ENCODE measurements at places on chromosomes 6 and 20.

DNA sequence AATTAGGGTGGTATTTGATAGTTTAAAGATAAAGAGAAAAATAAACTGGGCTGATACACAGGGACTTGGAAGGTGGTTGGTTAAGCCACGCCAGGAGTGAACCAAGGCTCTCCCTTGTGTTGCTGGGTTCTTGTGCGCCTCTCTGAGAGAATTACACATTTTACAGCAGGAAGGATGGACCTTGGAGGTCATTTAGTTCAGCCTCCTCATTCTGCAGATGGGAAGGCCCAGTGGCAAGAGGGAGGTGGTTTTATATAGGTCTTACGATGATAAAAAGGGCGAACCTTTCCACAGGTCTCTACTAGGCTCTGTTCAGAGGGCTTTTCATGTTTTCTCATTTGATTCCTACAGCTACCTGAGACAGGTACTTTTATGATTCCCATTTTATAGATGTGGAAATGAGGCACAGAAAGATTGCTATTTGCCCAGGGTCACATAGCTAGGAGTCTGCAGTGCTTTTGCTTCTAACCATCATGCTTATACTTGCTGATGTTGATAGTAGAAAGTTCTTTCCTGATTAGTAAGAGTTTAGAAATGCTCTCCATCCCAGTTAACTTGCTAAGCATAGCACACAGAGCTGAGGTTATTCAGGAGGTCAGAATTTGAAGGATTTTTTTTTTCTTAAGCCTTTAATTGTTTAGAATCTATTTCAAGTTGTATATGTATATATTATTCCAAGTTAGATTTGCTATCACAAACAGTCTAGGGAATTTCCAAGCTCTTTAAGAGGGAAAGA is 12.8 kb downstream of the HIVEP1 start:
- no peak for DNase-seq

DNA sequence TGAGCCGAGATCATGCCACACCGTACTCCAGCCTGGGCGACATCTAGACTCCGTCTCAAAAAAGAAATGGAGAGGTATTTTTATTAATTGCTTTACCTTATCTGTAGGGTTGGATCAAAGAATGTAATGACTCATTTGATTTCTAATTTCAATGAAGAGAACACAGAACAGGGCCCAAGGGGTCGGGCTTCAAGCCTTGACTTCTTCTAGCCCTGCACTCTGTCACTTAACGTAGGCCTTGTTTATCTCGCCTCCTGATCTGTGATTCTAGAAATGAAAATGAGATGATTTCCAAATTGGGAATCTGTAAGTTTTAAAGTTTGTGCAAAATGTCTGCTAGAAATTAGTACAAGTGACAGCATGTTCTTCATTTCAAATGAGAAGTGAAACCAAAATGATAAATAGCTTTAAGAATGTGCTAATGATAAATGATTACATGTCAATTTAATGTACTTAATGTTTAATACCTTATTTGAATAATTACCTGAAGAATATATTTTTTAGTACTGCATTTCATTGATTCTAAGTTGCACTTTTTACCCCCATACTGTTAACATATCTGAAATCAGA is 180.5 kb downstream of the SLC16A10 start:
- DNase-seq, result no peak

GRCh38 chr6:162706232-162706631 is 21.3 kb downstream of the PRKN start:
- no peak for DNase-seq

DNA sequence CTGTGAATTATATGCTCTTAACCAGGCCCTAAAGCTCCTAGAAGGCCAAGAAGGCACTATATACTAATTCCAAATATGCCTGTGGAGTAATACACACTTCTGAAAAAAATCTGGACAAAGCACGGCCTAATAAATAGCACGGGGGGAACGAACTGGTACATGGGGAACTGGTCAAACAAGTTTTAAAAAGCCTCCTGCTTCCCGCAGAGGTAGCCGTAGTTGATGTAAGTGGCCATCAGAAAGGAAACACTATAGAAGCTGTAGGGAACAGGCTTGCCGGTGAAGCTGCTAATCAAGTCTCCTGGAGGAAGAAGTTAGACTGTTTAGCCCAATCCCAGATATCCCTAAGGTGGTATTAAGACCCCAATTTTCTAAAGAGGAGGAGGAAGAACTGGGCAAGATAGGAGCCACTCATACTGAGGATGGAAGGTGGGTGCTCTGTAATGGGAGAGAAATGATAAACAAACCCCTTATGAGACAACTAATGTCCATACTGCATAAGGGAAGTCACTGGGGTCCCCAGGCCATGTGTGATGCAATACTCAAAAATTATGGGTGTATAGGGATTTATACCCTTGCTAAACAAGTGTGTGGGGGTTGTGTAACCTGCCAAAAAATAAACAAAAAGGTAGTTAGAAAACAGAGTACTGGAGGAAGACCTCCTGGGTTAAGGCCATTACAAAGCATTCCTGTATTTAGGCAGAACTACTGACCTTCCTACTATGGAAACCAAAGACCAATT is 27.1 kb upstream of the ZNF318 start:
- DNase-seq, result no peak

DNA sequence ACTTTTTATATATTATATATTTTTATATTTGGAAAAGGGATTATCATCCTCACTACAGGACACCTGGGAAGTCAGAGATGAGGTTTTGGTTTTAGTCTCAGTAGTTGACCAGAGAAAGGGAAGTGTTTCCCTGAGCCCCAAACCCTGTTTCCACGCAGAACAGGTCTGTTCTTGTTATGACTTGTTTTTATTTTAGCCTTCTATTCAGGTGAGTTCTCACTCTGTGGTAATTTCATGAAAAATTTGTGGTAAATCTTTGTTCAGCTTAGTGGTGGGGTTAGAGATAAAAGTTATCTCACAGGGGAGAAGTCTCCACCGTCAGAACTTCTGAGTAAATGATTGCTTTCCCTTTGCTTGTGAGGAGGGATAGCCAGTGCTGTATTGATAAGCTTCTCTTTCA is 224.9 kb downstream of the FARS2 start:
- DNase-seq, result no peak

DNA sequence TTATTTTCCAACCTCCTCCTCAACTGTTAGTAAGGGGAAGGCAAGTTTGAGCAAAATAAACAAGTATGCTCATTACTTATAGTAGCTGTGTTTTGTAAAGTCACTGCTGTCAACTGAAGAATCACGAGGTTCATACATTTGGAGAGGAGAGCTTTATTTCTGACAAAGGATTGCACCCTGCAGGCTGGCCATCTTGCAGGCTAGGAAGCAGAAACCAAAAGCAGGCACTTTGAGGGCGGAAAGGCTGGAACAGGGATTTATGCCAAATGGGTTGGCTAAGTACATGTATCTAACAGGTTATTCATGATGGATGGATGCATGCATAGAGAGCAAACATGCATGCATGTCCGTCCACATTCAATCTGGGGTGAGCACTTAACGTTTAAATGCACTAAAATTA is 46.7 kb downstream of the PSMB1 start:
- no peak for DNase-seq

GRCh38 chr20:52210037-52210990 is 18.7 kb upstream of the ZFP64 start:
- no peak for DNase-seq

- no peak for DNase-seq
Observed at GRCh38 chr6:12490351-12490903, 200.3 kb downstream of the EDN1 start.
